ENCODE measurements at places on chromosomes 6 and 20. TPM values are rescaled to one million over a fixed set of nuclear protein-coding genes. Genes with fewer than 3 reads are reported as not detected.

DNA sequence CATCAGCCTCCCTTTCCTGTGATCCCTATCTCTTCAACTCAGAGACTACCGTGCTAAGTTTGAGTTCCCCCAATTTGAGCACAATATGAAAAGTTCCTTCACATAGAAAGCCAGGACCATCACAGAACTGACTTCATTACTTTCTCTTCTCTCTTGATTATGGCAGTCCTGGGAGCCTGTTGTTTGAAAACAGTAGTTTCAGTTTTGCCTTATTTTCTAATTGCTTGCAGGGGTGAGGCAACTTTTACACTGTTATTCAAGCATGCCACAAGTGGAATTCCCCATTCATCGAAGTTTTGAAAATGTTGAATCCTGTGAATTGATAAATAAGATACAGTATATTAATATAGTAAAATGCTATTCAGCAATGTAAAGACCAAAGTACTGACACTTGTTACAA lies 569.7 kb upstream of the MARCKS start:
- DNase-seq, result no peak

GRCh38 chr6:61592238-61592637 lies 693.8 kb downstream of the KHDRBS2 start:
- DNase-seq, result no peak

DNA sequence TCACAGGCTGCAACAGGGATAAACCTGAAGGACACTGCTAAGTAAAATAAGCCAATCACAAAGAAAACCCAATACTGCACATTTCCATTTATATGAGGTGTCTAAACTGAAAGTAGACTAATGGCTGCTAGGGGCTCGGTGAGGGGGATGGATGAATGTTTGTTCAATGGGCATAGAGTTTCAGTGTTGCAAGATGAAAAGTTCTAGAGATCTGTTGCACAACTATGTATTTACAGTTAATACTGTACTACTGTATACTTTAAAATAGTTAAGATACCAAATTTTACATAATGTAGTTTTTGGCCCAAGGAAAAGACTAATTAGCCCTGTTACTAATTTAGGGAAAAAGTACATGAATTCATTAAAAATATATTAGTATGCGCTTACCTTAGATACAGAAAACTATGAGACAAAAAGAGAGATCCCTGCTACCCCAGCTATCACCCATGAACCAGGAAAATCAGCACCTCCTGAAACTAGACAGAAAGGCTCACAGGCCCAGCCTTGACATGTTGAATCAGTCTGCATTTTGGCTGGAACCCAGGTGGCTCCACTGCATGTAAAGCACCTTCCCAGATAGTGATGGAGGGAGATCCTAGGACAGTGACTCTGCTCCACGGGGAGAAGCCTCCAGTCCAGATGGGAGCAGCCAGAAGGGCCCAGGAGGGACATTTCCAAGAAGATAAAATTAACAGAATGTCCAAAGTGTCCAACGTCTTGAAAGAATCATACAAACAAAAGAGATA lies 16.1 kb downstream of the HLA-F start:
- DNase-seq, result no peak

GRCh38 chr6:33477864-33478263 lies 23.5 kb downstream of the ZBTB9 start:
- DNase-seq, result no peak

DNA sequence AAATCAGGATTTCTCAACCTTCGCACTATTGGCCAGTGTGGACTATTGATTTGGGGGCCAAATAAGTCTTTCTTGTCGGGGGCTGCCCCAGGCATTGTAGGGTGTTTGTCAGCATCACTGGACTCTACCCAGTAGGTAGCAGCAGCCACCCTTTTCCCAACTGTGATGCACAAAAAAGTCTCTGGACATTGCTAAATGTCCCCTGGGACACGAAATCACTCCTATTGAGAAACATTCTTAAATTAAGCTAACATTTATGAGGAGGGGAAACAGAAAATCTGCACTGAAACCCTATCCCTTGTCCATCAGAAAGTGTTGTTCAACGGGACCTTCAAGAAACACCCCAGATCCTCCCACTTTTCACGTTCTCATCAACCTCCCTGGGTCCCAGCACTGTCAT lies 54.2 kb downstream of the NFATC2 start:
- DNase-seq, result no peak

Gene GGTLC1
- not detected for total RNA-seq

Measured in left cardiac atrium (tissue), 4 donors.